ENCODE measurements at places on chromosomes 2 and 18.

DNA sequence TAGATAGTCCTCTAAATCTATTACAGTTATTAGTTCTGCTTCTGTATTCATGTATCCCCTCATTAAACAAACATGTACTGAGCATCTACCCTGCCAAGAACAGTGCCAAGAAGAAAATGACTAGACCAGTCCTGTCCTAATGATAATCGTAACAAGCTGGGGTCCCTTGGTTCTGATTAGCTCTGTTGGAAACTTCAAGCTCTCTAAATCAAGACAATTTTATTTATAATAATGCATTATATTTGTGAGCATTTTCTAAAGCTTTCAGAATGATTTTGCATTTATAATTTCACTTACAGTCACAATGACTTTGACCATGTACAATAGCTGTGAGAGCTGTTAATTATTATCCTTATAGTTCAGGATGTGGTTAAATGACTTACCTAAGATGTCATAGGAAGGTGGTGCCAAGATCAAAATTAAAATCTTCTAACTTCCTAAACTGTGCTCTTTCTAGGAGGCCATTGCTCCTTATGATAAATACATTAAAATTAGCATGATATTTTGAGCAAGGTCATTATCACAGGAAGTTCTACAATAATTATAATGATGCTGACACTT is 336.5 kb upstream of the SLC39A10 start:
- H3K27me3 ChIP-seq: no peaks in the 10 kb centered on the region
- H3K4me3 ChIP-seq: no peak overlapping the region
- no peak overlapping the region for H3K27ac ChIP-seq
- no peaks in the 10 kb centered on the region for H3K36me3 ChIP-seq
- no peak for DNase-seq

- H3K27me3 ChIP-seq: no peaks in the 10 kb centered on the region
- H3K27ac ChIP-seq: no peak overlapping the region
Measured at GRCh38 chr18:24031916-24032315, 17.4 kb downstream of the TTC39C start.

DNA sequence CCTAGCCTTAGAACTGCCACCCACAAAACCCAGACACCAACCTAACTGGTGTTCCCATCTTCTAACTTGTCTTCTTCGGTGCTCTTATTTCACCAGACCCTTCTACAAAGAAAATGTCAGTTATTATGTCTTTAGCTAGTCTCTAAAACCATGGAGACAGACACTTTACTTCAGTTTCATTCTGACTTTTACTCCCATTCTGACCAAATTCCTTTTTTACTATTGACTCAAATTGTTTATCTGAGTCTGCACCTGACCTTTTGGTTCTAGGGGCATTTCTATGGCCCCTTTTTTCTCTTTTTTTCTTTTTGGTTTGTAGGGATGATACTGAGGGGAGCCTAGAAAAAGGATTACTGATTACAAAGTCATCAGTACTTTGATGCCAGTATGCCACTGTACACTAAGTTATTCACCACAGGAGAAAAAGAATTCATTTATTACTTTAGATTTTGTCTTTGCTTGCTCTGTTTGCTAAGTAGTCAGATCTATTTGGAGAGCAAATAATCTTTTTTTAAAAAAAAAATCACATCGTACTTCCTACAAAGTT is 6.8 kb upstream of the SLC1A4 start:
- no peaks in the 10 kb centered on the region for H3K27me3 ChIP-seq
- no peaks in the 10 kb centered on the region for H3K36me3 ChIP-seq
- no peak overlapping the region for H3K4me3 ChIP-seq
- no peak overlapping the region for H3K27ac ChIP-seq

DNA sequence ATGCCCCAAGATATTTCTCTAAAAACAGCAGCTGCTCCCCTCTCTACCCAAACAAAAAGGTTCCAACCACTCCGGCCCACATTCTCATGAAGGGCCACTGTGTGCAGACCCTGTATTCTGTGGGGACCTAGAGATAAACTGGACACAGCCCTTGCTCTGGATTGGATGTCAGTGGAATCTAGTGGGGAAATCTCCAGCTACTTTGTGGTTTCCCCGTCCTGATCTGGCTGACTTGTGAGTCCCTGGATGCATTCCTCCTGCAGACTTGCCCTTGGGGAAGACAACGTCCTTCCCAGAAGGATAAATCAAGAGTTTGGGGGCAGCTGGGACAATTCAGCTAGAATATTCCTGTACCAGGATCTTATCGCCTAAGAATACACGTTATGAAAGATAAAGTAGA is 151.1 kb downstream of the FSHR start:
- no peaks in the 10 kb centered on the region for H3K4me1 ChIP-seq
- H3K27me3 ChIP-seq: no peaks in the 10 kb centered on the region
- no peak for DNase-seq
- no peaks in the 10 kb centered on the region for H3K36me3 ChIP-seq

DNA sequence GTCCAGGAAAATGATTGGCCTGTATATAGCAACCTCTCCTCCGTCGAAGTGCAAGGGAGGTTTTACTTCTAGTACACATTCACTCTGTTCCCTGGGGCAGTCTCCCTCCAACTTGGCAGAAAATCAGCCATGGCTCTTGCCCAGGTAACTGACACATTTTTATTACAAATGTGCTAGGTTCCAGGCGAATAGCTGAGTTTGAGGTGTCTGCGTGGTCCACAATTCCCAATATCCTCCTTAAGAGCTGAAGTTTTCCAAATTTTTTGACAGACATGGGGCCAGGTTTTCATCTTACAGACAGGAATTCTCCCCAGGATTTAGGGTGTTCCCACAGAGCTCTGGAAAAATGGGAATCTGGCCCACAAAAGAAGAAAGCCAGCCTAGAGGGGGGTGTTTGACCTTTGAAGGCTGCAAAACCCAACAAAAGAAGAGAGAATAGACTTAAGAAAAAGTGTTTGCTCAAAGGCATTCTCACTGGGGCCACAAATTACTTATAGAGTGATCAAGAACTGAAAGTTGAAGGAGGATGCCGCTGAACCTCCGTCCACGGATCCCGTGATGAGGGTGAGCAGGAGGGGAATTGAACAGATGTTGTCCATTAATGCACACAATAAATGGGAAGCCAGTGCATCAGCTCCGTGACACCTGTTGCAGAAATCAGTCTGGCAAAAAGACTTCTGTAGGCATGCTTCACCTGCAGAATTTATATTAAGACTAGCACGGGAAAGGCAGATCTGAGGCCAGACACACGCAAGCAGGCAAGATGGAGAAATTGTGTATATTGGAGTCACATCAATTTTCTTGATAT is 242.3 kb upstream of the COPS8 start:
- H3K4me1 ChIP-seq: no peaks in the 10 kb centered on the region
- H3K4me3 ChIP-seq: no peak overlapping the region
- H3K27ac ChIP-seq: no peak overlapping the region

DNA sequence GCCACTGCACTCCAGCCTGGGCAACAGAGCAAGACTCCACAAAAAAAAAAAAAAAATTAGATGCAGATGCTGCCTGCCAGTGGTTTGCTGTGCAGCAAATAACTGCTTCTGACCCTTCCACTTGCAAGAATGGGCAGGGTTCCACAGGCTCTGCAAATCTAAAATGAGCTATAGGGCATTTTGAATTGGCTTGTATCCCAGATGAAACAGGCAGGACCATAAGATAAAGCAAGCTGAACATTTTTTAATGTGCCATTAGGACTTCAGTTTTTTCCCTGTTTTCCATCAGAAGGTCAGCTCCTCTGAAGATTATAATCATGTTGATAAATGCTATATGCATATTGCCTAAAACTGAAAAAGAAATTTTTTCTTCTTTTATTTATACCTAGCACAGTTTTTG is 15.7 kb upstream of the FZD7 start:
- H3K4me3 ChIP-seq: no peak overlapping the region
- no peaks in the 10 kb centered on the region for H3K36me3 ChIP-seq
- no peak for DNase-seq
- H3K27ac ChIP-seq: no peak overlapping the region
- no peaks in the 10 kb centered on the region for H3K4me1 ChIP-seq
- H3K27me3 ChIP-seq: no peaks in the 10 kb centered on the region

GRCh38 chr2:130391872-130392670 is 36.2 kb downstream of the PTPN18 start:
- H3K27me3 ChIP-seq: no peaks in the 10 kb centered on the region
- H3K36me3 ChIP-seq: no peaks in the 10 kb centered on the region
- peaks cover 8% of the 10 kb centered on the region for H3K4me1 ChIP-seq
- peak overlapping the region; percentile 52 for H3K4me3 ChIP-seq
- no peak overlapping the region for H3K27ac ChIP-seq

DNA sequence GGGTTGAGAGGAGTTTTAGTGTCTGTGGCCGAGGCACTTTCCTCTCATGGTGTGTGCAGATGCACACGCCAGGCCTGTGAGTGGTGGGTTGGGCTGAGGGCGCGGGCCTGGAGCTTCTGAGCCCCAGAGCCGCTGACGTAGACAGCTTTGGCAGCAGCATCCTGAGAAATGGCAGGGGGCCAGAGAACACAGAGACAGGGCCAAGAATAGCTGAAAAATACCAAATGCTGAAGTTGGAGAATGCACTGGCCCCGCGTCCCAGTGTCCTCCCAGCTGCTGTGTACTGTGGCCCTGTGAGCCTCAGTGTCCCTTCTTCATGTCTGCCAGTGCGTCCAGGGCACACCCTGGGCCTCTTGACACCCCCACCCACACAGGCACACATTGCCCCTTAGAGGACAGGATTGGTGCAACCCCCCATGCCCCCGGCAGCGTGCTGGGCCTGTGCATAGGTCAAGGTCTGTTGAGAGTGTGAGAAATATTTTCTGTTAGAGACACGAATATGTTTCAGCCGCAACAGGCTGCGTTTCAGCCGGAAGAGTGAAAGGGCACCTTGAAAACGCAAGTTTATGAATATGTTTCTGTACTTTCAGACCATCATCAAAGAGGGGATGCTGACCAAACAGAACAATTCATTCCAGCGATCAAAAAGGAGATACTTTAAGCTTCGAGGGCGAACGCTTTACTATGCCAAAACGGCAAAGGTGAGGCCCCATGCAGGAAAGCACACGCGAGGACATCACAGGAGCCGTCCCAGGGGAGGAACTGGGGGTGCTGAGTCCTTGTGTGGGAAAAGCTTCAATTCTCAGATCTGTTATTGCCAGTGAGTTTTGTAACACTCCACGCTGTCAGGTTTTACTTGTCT is 33.6 kb downstream of the DGKD start:
- H3K36me3 ChIP-seq: peaks cover 7% of the 10 kb centered on the region
- peaks cover 32% of the 10 kb centered on the region for H3K4me1 ChIP-seq
- H3K4me3 ChIP-seq: no peak overlapping the region
- no peaks in the 10 kb centered on the region for H3K27me3 ChIP-seq

GRCh38 chr18:30727849-30728248 is 314.7 kb downstream of the DSC3 start:
- H3K36me3 ChIP-seq: no peaks in the 10 kb centered on the region
- H3K27ac ChIP-seq: no peak overlapping the region
- H3K4me3 ChIP-seq: no peak overlapping the region
- H3K27me3 ChIP-seq: no peaks in the 10 kb centered on the region
- no peak for DNase-seq

DNA sequence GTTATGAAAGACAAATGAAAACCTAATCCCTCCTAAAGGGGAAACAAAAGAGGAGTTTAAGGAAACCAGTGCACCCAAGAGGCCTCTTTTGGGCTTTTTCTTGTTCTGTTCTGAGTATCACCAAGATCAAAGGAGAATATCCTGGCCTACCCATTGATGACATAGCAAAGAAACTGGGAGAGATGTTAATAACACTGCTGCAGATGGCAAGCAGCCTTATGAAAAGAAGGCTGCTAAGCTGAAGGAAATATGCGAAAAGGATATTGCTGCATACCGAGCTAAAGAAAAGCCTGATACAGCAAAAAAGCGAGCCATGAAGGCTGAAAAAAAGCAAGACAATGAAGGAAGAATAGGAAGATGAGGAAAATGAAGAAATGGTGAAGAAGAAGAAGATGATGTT is 23.6 kb upstream of the STAT4 start:
- no peak overlapping the region for H3K4me3 ChIP-seq
- H3K27ac ChIP-seq: no peak overlapping the region
- peaks cover 7% of the 10 kb centered on the region for H3K4me1 ChIP-seq
- no peaks in the 10 kb centered on the region for H3K27me3 ChIP-seq
- no peaks in the 10 kb centered on the region for H3K36me3 ChIP-seq

DNA sequence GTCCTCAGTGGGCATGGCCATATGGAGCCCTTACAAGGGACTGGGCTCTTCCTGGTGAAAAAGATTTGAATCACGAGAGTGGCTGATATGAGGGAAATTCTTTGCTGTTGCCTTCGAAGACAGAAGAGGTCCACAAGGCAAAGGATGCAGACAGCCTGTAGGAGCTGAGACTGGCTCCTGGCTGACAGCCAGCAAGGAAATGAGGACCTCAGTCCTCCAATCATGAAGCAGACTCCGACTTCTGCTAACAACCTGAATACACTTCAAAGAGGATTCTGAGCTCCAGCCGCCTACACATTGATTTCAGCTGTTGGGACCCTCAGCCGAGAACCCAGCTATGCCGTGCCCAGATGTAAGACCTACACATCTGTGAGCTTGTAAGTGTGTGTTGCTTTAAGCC is 3.0 kb upstream of the ST8SIA5 start:
- H3K4me3 ChIP-seq: no peak overlapping the region
- no peak for DNase-seq
- H3K36me3 ChIP-seq: no peaks in the 10 kb centered on the region
- no peak overlapping the region for H3K27ac ChIP-seq
- H3K4me1 ChIP-seq: no peaks in the 10 kb centered on the region

DNA sequence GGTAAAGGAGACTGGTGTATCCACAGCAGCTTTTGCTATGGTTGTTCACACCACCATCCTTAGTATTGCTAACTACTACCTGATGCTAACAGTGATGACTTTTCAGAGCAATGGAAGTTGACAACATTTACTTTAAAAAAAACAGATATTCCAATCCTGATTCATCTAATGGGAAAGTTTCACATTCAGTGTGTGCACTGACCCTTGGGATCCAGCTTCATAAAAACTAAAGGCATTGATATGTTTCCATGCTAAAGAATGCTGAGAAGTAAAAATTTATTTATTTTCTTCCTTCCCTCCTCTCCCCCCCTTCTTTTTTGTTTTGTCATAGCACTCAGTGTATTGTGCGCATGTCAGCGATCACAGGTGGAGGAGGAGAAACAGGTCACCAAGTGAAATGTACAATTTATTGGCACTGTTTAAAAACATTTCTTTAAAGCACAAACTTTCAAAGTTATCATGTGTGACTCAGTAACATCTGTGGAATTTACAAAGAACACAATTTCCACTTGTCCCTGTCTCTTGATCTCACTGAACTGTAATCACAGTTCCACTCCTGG is 229.9 kb downstream of the ALK start:
- no peak overlapping the region for H3K27ac ChIP-seq
- DNase-seq: no peak

- no peaks in the 10 kb centered on the region for H3K4me1 ChIP-seq
- H3K36me3 ChIP-seq: no peaks in the 10 kb centered on the region
- H3K27ac ChIP-seq: no peak overlapping the region
- no peak for DNase-seq
- H3K4me3 ChIP-seq: no peak overlapping the region
- H3K27me3 ChIP-seq: no peaks in the 10 kb centered on the region
Measured at GRCh38 chr2:200129721-200130462, 174.5 kb downstream of the MAIP1 start.

DNA sequence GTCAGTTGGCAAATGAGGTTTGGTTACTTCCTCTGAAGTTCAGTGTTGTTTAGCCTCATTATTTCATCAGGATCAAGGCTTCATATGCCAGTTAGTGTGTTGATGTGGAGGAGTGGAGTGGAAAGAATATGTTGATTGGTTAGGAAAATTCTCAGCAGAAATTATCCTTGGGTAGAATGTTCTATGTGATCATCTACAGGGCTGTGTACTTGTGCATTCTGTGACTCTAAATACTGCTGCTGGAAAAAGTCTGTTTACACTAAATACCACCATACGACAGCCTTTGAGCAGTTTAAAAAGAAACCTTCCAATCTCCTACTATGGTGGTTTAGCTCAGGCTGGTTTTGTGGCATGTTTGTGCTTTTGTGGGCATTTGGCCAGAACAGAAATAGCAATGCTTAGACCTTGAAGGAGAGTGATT is 25.8 kb downstream of the CAB39 start:
- peaks cover 81% of the 10 kb centered on the region for H3K4me1 ChIP-seq
- DNase-seq: no peak
- H3K27ac ChIP-seq: peak overlapping the region; percentile 1
- no peaks in the 10 kb centered on the region for H3K27me3 ChIP-seq
- H3K4me3 ChIP-seq: no peak overlapping the region
